CD8-positive, alpha-beta memory T cell (primary cell): ENCODE measurements at places on chromosomes 3 and 15. TPM values are rescaled to one million over a fixed set of nuclear protein-coding genes. Genes with fewer than 3 reads are reported as not detected.

DNA sequence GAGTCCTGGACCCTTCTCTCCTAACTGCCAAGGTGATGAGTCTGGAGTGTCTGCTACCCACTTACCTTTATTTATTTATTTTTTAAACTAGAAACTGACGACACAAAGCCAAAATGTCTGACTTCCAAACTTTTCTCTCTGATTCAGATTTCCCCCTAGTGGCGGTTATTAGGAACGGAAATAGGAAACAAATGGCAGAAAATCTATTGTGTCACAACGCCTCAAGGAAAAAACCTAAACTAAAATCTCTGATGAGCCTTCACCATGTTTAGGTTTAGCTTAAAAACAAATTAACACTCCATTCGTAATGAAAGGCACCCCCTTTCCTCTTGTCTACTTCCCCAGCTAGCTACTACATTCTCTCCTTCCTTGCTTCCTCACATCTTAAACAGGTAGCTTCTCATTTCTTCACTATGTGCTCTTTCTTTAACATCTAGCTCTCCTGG lies 94.0 kb upstream of the MEX3B start:
- peaks cover 6% of the 10 kb centered on the region for H3K36me3 ChIP-seq
- H3K27ac ChIP-seq: no peak overlapping the region
- H3K4me3 ChIP-seq: no peak overlapping the region
- no peak for DNase-seq
- no peaks in the 10 kb centered on the region for H3K4me1 ChIP-seq

The AGTR1 gene
- total RNA-seq: not detected

- peaks cover 5% of the 10 kb centered on the region for H3K4me1 ChIP-seq
- no peak overlapping the region for H3K4me3 ChIP-seq
- H3K27me3 ChIP-seq: no peaks in the 10 kb centered on the region
- no peaks in the 10 kb centered on the region for H3K36me3 ChIP-seq
These were observed 30.2 kb downstream of the IFT80 start for GRCh38 chr3:160368804-160369203.

- DNase-seq: no peak
- H3K27me3 ChIP-seq: no peaks in the 10 kb centered on the region
- no peaks in the 10 kb centered on the region for H3K36me3 ChIP-seq
- H3K27ac ChIP-seq: no peak overlapping the region
- H3K4me1 ChIP-seq: no peaks in the 10 kb centered on the region
These were observed 81.6 kb downstream of the KLF15 start for GRCh38 chr3:126275620-126275904.

The CCR8 gene
- 2.9 TPM for total RNA-seq

The REC114 gene
- total RNA-seq: not detected

DNA sequence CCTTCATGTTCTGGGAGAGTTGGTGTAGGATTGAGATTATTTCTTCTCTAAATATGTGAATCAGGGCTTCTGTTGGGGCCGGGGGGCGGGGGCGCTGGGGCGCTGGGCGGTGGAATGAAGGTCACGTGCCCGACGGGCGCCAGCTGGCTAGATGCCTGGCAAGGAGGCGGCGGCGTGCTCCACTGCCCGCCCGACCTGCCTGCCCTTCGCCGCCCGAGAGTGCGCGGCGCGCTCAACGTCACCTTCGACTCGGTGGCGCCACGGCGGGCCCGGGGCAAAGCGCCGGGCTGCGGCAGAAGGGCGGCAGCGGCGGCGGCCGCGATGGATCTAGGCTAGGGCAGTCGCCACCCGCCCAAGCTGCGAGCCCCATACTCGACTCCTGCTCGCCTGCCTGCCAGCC lies 47.0 kb upstream of the LHFPL4 start:
- peaks cover 7% of the 10 kb centered on the region for H3K27me3 ChIP-seq
- H3K27ac ChIP-seq: no peak overlapping the region
- H3K4me1 ChIP-seq: no peaks in the 10 kb centered on the region
- H3K4me3 ChIP-seq: no peak overlapping the region
- no peak for DNase-seq

The MAN2C1 gene
- 127 TPM for total RNA-seq

DNA sequence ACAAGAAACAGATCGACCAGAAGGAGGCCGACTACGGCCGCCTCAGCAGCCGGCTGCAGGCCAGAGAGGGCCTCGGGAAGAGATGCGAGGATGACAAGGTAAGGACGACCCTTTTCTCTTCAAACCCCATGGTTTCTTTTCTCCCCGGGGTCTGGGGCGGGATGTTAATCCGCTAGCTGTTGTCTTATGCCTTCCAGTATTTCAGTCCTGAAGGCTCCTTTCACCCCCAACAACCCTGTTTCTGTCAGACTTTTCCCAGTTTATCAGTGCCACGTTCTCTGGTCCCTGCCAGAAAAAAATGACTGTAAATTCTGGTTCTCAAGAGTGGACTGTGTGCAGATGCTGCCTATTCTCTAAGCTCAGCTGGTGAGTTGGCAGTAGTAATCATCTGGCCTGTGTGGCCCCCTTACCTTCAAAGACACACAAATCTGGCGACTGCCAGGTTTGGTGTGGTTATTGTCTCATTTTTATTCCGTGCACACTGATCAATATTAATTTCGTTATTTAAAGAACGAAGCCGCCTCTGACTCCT lies 806 bp downstream of the GOLM2 start:
- peak overlapping the region; percentile 97 for H3K27ac ChIP-seq
- no peak for DNase-seq
- H3K27me3 ChIP-seq: no peaks in the 10 kb centered on the region
- H3K36me3 ChIP-seq: no peaks in the 10 kb centered on the region
- H3K4me1 ChIP-seq: peaks cover 20% of the 10 kb centered on the region

DNA sequence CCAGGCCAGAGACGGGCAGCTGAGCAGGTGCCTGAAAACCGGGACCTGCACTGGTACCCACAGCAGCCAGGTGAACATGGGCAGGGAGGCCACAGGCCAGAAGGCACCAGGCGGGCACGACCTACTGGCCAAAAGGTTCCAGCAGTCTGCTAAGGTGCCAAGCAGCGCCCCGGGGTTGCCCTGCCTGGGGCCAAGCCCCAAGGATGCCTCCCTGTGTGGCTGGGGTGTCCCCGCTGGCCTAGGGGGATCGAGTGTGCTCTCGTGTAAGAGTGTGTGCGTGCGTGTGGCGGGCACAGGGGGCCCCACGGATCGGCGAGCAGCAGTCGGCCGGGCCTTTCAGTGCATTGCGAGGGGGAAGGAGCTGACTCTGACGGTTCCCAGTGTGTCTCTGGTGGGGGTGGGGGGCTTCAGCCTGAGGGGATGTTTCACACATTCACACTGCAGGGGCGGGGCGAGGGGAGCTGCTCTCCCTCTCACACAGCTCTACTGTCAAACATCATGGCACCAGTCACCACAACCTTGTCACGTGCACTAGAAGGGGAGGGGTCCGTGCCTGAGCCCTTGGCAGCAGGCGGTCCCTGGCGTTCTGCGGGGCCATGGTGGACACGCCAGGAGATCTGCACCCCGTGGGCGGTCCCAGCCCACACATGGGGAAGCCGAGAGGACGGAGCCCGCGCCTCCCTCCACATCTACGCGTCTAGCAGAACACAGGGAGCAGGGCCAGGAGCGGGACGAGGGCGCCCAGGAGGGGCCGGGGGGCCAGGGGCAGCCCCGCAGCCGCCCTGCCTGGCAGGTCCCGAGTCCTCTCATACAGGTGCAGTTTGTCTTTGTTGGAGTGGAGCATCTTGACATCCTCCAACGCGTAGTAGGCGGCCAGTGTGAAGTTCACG lies 44.5 kb downstream of the RGMA start:
- DNase-seq: peak; percentile 47
- H3K36me3 ChIP-seq: no peaks in the 10 kb centered on the region
- no peak overlapping the region for H3K4me3 ChIP-seq
- H3K4me1 ChIP-seq: peaks cover 20% of the 10 kb centered on the region
- no peaks in the 10 kb centered on the region for H3K27me3 ChIP-seq

DNA sequence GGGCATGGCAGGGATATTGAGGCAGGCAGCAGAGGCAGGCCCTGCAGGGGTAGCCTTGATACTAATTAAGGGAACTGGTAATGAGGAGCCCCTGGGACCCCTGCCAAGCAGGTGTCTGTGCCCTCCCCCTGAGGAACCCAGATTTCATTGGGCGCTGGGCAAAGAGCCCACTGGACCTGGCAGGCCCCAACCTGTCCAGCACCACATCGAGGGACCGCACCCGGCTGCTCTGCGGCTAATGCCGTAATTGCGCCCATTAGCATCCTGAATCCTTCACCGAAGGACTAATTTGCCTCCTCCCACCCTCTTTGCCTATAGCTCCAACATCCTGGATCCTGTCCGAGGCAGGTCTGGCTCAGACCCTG lies 13.7 kb upstream of the SEMA3B start:
- H3K27ac ChIP-seq: no peak overlapping the region
- H3K27me3 ChIP-seq: no peaks in the 10 kb centered on the region
- H3K4me3 ChIP-seq: no peak overlapping the region
- peaks cover 29% of the 10 kb centered on the region for H3K4me1 ChIP-seq

- H3K36me3 ChIP-seq: no peaks in the 10 kb centered on the region
- H3K27ac ChIP-seq: no peak overlapping the region
- DNase-seq: no peak
- H3K27me3 ChIP-seq: no peaks in the 10 kb centered on the region
- H3K4me3 ChIP-seq: no peak overlapping the region
These were observed 153.7 kb upstream of the HES1 start for GRCh38 chr3:193982258-193982659.

DNA sequence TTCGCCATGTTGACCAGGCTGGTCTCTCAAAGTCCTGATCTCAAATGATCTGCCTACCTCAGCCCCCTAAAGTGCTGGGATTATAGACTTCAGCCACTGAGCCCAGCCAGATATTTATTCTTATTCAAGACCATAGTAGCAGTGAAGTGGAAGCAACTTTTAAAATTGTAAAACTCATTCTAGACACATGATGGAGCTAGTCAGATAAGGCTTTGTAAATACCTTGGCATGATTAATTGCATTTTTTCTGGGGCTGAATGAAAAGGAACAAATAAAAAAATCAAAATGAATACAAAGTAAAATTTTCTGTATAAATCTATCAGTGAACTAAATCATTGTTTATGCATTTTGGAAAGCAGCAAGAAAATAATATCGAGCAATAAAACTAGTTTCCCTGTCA lies 4.1 kb upstream of the MYO1E start:
- peaks cover 17% of the 10 kb centered on the region for H3K27me3 ChIP-seq
- no peak for DNase-seq
- H3K4me3 ChIP-seq: no peak overlapping the region
- H3K36me3 ChIP-seq: no peaks in the 10 kb centered on the region

GRCh38 chr3:178393824-178394223 lies 142.4 kb upstream of the KCNMB2 start:
- H3K27me3 ChIP-seq: no peaks in the 10 kb centered on the region
- H3K4me3 ChIP-seq: no peak overlapping the region
- H3K4me1 ChIP-seq: no peaks in the 10 kb centered on the region

DNA sequence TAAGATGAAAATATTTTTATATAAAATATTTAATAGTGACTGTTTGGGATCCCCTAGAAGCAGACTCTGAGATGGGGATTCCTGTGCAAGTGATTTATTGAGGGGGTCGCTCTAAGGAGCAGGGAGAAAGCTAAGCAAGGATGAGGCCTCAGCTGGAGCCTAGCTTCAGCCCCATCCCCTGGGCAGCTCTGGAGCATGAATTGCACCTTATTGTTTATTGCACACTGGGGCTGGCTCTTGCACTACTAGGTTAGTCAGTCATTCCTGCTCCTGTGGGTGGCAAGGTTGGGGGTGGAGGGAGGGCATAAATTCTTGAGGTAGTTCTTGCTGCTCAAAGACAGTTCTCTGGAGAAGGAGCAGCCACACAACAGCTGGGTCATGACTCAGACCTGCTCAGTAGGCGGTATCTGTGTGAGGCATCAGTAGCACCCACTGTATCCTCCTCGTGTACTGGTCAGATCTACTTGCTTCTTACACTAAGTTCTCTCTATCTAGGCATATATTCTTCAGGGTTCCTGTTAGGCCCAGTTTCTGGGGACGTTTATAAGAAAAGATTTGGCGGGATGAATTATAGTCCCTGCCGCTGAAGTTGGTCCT lies 27.2 kb upstream of the TNFSF10 start:
- no peak overlapping the region for H3K4me3 ChIP-seq
- H3K4me1 ChIP-seq: peaks cover 16% of the 10 kb centered on the region
- no peak overlapping the region for H3K27ac ChIP-seq
- H3K27me3 ChIP-seq: no peaks in the 10 kb centered on the region
- no peak for DNase-seq
